ENCODE measurements at places on chromosomes 16 and 17.

GRCh38 chr17:82795615-82796014 is 43.8 kb downstream of the TBCD start:
- no peak for DNase-seq

GRCh38 chr17:49989518-49989880 is 5.5 kb downstream of the DLX3 start:
- no peak for DNase-seq

GRCh38 chr17:64496348-64496785 is 487 bp downstream of the POLG2 start:
- DNase-seq, result no peak

GRCh38 chr16:84042879-84043485 is 387 bp upstream of the SLC38A8 start:
- no peak for DNase-seq

DNA sequence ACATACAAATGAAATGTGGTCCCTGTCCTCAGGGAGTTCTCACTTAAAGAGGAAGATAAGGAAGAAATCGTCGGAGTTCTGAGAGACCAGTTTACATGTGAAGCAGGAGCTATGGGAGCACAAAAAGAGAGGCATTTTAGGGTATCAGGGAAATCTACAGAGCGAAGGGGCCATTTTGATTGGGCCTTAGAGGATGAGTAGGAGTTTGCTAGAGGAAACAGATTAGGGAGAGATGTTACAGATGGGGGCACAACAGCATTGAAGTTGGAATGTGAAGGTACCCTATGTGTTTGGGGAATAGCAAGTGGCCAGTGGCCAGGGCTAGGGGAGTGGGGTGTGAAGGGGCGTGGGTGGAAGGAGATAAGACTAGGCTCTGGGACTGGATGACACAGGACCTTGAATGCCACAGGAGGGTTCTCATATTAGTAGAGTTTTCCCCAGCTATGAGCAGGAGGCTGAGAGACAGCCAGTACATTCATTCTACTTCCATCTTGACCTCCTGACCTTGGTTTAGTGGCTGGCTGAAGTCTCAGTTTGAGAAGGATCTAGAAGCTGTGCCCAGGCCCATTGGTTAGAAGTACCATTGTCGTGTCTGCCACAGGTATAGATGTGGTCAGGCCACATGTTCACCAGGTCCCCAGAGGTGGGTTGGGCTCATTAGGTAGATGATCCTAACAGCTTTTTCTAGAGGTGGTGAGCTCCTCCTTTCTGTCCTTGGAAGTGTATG is 34.8 kb downstream of the CPNE2 start:
- DNase-seq, result no peak

DNA sequence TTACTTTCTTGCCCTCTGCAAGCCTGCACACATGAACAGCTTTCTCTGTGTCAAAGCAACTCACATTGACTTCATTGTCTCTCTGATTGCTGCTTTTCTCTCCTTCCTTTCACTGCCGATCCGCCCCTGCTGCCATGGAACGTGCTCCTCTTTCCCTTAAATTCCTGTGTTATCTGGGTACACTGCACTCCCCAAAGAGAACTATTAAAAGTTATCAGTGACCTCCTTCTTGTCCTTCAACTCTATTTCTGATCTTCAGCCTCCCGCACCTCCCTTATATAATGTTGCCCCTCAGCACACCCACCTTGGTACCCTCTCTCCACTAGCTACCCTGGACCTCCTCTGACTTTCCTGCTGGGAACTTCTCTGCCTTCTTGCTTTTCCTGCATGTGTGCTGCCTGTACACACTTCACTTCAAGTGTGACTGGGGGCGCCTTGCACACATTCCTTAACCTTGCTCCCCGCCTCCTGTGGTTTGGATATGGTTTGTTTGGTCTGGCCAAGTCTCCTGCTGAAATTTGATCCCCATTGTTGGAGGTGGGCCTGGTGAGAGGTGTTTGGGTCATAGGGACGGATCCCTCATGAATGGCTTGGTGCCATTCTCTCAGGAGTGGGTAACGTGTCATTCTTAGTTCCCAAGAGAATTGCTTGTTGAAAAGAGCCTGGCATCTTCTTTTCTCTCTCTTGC is 26.7 kb upstream of the PMP22 start:
- DNase-seq, result peak; percentile 42

GRCh38 chr17:41678411-41678906 is 10.2 kb upstream of the EIF1 start:
- no peak for DNase-seq

DNA sequence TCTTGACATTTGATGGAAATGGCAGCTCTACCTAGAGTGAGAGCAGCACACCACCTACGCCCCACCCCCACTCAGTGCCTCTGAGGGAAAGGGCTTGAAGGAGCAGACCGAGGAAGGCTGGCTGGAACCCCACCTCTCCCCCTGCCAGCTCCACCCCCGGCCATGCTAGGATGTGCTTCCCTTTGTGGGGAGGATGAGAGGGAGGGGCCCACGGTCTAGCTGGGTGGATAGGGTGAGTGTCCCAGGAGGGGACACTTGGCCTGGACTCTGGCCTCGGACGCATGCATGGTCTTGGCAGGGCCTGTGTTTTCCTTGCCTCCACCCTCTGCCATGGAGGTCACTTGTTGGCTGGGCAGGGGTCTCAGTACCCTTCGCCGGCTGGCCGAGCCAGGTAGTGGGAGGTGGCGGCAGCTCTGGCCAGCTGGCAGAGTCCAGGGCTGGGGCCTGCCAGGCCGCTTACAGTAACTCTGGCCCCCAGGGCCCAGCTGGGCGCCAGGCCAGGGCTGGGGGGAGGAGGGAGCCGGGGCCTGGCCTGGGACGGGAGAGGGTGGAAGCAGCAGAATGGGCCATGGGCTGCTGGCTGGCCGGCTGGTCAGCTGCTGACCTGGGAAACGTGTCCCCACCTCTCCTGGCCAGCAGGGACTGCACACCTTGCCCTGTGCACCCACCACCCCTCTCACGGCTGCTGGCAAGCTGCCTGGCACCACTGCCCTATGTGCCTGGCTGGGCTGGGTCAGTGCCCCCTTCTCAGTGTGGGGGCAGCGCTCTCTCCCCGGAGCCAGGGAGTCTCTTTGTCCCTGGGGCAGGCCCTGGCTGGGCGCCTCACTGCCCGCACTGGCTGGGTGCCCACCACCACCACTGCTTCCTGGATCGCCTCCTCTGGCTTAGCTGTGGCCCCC is 23.0 kb downstream of the RARA start:
- DNase-seq, result peak; percentile 91

DNA sequence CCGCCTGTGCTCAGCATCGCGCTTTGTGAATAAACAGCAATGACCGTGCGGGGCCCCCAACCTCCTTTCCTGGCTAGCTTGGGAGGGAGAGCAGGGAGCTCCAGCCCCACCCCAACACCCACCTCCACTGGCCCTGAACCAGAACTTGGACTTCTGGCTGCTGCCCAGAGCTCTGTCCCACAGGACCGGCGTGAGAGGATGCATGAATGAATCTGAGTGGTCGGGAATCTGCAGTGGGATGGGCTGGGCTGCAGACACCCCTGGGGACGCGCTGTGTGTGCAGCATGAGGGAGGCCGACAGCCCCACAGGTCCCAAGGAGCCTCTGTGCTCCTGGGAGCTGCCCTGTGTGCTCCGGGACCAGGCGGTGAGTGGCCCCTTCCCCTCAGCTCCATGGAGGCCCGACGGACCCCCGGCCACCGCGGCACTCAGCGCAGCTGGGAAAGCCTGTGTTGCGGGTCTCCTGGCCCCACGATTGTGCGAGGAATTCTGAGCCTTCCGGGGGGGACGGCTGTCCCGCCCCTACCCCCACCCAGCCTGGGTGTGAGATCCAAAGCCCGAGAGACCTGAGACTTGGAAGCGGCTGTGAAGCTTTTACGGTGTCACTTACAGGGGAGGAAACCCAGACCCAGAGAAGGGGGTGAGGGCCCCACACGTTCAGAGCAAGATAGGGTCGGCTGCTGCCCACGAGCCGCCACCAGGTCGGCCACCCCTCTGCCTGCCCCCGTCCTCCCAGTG is 5.4 kb downstream of the PIEZO1 start:
- no peak for DNase-seq

DNA sequence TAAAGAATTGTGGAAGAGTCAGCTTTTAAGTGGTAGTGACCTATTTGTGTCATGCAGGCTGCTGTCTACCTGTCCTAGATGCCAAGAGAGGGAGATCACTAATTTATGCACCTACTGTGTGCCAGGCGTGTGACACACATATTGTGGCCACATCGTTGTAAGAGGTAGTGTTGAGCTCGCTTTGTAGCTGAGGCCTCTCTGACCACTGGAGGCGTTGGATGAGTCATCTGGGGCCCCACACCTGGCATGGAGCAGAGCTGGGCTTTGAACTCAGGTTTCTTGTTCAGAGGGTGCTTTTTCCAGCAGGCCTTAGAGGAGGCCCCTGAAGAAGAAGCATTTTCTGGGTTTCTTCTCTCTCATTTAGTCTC is 52.3 kb upstream of the LGALS9 start:
- DNase-seq, result no peak

GRCh38 chr16:56569971-56570370 is 5.1 kb downstream of the MT4 start:
- DNase-seq, result no peak

Data from muscle of back (tissue), 13 donors.